ENCODE measurements at places on chromosomes 11 and 22. TPM values are rescaled to one million over a fixed set of nuclear protein-coding genes. Genes with fewer than 3 reads are reported as not detected.

FGF3 gene
- total RNA-seq, result not detected

ISX gene
- not detected for total RNA-seq

C1QTNF6 gene
- 7.6 TPM for total RNA-seq

ACAD8 gene
- 12.8 TPM for total RNA-seq

MRGPRX4 gene
- not detected for total RNA-seq

OR4C12 gene
- not detected for total RNA-seq

OR4S2 gene
- total RNA-seq, result not detected

STIP1 gene
- 84.9 TPM for total RNA-seq
